ENCODE measurements at places on chromosomes 3 and 15. TPM values are rescaled to one million over a fixed set of nuclear protein-coding genes. Genes with fewer than 3 reads are reported as not detected.

The LYZL4 gene
- total RNA-seq: not detected

DNA sequence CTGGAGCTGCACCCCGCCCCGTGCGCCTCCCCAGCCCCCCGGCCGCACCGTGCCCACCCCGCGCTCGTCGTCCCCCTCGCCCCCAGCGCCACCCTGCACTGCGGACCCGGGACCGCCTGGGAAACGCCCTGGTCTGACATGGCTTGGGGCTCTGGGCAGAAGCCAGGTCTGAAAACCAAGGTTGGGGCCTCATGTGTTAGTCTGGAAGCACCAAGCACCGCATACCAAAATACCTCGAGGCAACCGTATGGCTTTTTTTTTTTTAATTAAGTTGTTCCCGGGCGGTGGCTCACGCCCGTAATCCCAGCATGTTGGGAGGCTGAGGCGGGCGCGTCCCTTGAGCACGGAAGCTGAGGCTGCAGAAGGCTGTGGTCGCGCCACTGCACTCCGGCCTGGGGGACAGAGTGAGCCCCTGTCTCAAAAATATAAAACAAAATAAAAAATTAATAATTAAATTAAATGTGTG lies 91.5 kb upstream of the CHD2 start:
- peak; percentile 52 for DNase-seq

DNA sequence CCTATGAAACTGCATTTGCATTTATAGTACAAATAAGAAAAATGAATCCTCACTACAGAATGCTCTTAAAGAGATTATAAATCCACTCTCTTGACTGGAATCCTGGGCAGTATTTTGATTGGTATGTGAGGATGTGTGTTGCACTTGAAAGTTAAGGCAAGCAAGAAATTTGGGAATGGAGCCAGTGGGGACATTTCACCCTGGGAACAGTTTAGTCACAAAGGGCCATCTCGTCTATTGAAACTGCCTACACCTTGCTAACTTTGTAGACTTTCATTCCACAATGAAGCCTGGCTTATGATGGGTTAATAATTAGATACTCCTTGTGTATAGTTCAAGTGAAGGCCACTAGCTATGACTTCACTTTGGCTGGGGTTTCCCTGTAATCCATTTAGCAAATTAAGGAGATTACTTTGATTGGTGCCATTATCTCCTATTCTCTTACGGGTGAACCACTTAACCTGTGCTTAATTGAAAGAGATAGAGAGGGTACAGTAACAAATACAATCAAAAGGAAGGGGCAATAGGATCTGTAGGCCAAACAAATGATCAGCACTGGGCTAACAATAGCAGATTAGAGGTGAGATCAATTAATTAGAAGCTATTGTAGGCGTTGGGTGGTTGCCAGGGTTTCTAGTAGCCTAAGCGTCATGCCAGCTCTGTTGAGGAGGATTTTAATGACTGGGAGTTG lies 146.9 kb upstream of the RARB start:
- no peak for DNase-seq

The NRG4 gene
- total RNA-seq: 0.65 TPM

The KNG1 gene
- not detected for total RNA-seq

DNA sequence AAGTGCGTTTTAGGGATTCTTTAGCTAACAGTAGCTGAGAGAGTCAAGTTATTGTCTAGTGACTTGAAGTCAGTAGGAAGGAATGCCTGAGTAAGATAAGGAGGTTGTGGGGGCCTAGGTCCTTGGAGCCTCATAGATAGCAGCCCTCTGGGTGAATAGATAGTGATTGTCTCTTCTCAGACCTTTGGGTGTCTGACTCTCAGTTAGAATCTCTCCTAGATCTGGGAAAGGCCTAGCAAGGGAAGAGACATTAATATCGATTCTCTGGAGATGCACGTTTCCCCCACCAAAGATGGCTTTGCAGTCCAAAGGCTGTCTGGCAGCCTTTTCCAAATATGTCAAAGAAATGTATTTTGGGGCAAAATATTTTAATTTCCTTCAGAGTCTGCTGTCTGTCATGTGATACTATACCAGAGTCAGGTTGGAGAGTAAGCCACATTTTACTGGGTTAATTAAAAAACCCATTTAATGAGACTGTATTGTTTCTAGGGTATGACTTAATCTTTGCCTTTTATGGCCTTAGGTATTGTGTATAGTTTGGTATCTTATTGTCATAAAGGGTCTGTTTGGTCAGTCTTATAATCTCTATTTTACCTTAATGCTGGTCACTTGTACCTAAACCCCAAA lies 92.2 kb downstream of the ST6GAL1 start:
- DNase-seq: no peak

- DNase-seq: no peak
Measured at GRCh38 chr3:111012388-111013248, 59.0 kb upstream of the NECTIN3 start.

The GHSR gene
- total RNA-seq: not detected

DNA sequence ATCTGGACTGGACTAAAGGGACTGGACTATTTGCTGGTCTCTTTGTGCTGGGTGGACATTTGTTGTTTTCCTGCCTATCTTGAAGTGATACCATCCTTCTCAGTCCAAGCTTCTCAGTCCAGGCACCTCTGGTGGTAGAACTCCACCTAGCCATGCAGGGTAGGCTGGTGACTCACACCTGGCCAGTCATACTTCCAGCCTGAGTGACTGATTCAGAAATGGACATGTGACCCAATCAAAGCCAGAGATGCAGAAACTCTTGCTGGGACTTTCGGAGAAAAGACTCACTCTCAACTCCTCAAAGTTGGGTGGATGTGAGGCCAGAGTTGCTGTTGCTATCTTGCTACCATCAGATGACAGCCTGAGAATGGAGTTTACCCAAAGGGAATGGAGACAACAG lies 5.6 kb upstream of the ASB14 start:
- peak; percentile 70 for DNase-seq

GRCh38 chr3:21484057-21484827 lies 266.8 kb downstream of the ZNF385D start:
- peak; percentile 68 for DNase-seq

DNA sequence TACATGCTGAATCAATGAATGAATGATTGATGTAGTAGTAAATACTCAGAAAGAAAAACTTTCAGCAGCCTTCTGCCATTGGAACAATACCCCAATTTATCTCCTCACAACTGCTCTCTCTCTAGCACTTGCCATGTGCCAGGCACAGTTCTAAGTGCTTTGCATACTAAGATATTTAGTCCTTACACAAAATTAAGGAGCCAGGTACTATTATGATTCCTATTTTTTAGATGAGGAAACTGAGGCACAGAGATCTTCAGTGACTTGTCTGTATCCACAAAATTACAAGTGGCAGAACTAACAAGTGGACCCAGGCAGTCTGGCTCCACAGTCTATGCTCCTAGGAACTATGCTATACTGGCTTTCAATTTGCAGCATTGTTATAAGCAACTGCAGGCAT lies 279.2 kb downstream of the LSAMP start:
- no peak for DNase-seq

GRCh38 chr3:119781330-119782198 lies at the start of gene NR1I2:
Gene NR1I2, plus strand, starts transcription at chr3:119782101.
- no peak for DNase-seq

- no peak for DNase-seq
Measured at GRCh38 chr3:50607271-50608091, 4.1 kb downstream of the CISH start.

The ISLR2 gene
- not detected for total RNA-seq

DNA sequence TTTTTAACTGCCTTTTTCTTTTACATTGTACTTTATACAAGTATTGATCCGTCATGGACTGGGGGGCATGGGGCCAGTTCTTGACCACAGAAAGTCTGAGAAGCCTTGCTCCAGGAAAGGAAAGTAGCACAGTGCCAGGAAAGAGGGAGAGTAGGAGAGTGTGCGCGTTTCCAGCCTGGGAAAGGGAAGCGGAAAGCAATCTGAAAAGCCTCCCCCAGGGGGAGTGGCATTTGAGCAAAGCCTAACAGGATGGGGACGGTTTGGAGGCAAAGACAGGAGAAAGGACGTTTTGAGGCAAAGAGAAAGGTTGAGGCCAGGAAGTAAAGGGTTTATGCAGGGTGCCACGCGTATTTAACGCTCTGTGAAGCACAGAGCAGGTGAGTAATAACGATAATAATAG lies 116.9 kb downstream of the RORA start:
- DNase-seq: no peak

- no peak for DNase-seq
Measured at GRCh38 chr3:120059081-120059864, 35.0 kb downstream of the GSK3B start.

GRCh38 chr15:63366451-63366850 lies 15.2 kb downstream of the CA12 start:
- no peak for DNase-seq

- DNase-seq: no peak
Measured at GRCh38 chr3:138046955-138047354, 37.0 kb downstream of the CLDN18 start.

- peak; percentile 84 for DNase-seq
Measured at GRCh38 chr15:60362321-60363086, 35.3 kb downstream of the ANXA2 start.

The EHD4 gene
- total RNA-seq: 15.5 TPM

DNA sequence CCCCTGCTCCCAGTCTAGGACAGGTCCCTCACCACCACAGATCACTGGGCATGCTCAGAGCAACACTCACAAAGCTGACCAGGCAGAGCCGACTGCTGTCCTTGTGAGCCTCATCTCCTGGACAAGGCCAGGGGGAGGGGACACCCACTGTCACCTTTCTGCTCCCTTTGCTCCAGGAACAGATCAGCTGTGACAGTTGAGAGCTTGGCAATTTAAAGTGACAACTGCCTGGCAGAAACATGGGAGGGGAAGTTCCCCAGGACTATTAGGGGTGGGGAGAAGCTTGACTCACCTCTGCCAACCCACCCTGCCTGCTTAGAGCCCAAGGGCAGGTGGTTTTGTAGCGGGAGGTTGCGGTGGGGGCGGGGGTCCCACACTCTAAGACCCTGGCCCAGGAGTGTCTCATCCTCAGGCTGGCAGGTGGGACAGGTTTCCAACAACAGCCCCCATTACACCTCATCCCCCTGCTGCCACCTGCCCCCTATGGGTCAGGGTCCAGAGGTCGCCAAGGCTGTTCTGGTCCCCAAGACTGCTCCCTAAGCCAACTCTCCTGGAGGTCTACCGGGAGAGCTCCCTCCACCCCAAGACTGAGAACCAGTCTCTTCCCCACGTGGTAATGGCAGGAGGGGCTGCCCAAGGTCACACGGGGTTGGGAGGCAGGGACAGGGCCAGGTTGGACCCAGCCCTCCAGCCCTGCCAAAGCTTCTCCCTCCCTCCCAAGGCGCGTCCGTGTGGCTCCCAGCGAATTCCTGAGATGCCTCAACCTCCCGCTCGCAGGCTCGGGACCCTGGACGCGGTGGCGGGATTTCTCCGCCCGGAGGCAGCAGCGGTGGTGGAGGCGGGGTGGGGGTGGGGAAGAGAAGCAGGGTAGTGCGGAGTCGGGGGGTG lies 80.4 kb downstream of the IQSEC1 start:
- no peak for DNase-seq
